Effector memory CD4-positive, alpha-beta T cell (primary cell): ENCODE measurements at places on chromosomes 3 and 15.

DNA sequence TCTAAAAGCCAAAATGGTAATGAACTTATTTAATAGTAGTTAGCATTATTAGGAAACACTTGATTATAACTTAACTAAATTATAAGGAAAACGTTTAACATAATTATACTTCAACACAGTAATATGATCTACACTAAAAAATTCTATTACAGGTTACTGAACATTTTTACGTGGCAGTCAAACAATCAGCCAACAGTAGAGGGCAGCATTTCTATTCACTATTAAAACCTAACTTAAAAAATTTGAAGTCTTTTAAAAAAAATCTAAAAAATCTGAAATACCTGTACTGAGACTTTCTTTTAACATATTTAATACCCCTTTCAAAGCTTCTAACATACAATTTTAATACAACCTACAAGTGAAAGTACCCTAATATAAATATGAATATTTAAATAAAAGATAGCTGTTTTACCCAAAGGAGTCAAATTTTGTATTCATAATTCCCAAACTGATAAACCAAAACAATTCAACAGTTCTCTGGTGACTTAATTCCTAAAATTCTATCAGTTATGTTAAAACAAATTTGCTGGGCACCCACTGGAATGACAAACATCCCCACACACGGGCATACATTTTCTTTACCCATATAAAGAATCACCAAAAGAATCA is 41.5 kb downstream of the DLG1 start:
- no peak for DNase-seq

- DNase-seq = no peak
Measured at GRCh38 chr3:9246189-9246588, 3.3 kb downstream of the SRGAP3 start.

DNA sequence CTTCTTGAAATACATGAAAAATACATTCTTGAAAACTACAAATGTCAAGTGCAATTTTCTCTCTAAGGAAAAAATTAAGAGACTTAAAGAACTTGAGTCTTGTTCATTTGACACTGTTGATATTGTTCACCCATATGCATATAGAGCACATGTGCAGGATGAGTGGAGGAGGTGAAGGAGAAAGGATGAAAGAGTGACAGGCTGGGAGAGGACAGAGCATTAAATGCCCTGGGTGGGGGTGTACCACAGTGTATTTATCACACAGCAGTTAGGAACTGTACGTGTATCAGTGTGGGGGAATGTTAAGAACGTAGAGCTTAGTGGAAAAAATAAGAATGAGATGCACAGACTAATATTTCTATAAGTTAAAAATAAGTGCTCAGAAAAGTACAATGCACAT is 45.7 kb downstream of the CTDSPL start:
- no peak for DNase-seq

DNA sequence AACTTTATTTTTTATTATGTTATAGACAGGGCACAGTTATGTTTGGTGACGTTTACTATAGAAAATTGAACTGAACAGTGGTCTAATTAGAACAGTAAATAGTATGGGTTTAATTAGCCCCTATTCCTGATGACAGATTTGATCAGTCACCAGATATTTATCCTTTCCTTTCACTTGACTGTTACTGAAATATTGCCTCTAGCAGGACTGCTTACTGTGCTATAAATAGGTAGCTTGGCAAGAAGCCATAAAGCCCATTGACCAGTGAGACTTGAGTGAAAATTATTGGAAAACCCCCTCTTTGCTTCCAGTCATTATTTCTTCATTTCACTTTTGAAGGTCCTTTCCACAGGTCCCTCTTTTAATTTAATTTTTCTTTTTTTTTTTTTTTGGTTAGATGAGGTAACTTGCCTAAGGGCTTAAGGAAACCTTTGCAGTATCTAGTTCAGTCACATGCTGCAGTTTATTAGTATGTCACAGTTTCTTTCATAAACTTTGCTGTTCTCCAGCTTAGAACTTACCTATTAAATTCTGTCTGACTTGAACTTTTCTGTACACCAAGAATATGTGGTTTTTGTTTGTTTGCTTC is 115.6 kb downstream of the ADAMTSL3 start:
- no peak for DNase-seq

DNA sequence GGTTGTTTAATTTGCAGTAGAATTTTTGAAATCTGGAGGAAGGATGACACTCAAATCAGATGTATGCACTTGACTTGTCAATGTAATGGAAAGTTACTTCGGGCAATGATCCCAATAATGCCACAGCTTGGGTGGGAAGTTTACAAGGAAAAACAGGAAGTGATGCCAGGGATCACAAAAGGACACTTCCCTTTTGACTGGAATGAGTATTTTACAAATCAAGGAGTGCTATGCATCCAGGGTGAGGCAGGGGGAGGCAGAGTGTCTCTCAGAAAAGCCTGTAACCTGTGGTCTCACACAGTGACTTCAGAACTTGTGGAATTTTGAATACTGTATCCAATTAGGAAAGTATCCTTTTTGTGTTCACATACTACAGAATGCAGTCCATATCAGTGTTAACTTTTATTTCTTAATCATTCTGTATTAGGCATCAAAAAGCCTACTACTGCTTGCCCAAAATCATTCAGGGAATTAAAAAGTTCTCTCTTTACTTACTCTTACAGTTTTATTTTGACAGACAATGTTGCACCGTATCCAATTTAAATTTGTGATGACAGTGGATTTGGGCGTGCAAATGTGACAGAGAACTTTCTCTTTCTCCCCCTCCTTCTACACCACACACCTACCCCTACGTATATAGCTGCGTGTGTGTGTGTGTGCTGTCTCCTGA is 445.1 kb downstream of the MECOM start:
- no peak for DNase-seq

GRCh38 chr15:58932710-58933280 is 684 bp downstream of the SLTM start:
- DNase-seq = no peak

DNA sequence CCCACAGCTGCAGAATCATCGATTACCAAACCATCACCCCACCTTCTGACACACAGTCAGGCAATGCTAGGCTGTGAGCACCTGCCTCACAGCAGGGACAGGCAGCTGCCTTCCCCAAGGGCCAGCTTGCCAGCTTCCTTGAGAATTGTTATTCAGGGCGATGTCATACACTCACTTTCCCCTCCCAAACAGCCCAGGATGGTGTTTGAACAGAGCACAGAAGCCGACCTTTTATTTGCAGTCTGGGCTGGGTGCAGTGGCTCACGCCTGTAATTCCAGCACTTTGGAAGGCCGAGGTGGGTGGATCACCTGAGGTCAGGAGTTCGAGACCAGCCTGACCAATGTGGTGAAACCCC is 84.5 kb upstream of the HERC1 start:
- DNase-seq = no peak

DNA sequence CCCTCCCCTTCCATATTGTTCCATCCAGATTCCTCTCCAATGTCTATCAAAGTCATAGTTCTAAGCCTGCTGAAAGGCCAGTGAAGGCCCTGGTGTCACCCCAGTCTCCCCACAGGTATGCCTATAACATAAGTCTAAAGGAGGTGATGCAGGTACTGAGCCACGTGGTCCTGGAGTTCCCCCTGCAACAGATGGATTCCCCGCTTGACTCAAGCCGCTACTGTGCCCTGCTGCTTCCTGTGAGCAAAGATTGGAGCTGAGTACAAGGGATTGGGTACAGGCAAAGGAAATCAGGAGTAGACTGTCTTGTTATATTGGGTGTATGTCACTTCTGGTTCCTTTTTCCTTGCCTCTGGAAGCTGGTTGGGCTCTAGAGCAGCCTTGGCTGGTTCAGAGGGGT is 8.2 kb downstream of the EIF2B5 start:
- DNase-seq = no peak

DNA sequence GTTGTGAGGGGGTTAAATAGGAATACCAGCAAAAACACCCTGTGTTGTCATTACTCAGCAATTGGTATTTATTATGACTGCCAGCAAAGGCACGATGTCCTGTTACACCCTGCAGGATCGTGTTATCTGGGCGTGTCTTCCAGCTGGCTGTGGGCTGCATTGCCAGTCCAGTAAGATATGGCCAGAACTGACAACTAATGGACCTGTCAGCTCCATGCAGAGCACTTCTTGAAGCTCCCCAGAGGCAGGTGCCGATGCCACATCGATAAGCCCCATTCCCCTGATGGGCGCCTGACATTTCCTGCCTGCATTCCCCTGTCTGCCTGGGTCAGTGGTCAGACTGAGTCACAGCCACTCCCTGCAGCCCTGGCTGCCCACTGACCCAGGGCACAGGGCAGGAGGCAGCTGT is 79.7 kb upstream of the RASGRF1 start:
- DNase-seq = no peak
